ENCODE measurements at places on chromosomes 3 and 15.

DNA sequence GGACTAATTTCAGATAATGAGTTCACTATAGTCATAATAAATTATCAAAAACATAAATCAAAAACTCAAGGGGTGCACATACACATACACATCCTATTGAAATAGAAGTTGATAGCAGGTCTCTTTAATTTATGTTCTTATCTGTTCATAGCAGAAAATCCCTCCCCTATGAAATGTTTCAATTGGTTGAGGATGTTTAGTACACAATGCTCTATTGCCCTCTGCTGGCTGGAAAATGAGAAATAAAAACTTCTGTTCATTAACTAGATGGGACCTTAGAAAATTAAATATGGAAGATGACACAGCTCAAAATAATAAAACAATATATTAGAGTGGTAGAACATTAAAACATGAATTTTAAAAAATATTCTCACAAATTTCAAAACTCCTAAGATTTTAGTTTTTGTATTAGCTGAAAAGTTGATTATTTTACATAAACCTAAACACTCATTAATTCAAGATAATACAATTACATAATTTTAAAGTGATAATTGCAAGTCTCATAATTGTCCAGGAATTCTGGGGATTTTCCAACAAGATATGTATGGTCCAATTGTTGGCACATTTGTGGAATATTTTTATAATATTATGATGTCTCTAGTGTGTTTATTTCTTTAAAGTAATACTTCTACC, 735.0 kb downstream of the ROBO1 start:
- no peak for DNase-seq

- DNase-seq, result no peak
These were observed 50.2 kb downstream of the SMAD3 start for GRCh38 chr15:67115586-67115969.

DNA sequence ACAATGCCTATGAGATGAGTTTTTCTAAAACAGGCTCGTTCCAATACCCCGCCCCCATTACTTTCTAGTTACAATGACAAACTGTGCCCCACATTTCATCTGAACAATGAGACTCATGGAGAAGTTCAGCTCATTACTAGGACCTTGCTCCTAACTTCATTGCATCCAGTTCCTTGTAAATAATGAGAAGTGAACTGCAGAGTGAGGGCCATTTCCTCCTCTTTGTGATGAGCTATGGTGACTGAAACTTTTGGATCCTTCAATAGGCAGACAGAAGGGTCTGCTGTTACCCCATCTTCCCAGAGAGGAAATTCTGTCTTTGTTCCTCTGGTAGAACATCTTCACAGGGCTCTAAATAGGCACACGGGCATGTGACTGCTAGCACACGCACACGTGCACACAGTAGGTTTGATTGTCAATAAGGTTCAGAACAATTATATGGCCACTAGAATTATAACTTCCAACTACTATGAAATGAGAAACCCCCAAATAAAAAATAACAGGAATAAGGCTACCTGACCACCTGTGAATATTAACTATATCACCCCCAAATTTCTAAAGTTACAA, 51.8 kb downstream of the SERP1 start:
- DNase-seq, result no peak

DNA sequence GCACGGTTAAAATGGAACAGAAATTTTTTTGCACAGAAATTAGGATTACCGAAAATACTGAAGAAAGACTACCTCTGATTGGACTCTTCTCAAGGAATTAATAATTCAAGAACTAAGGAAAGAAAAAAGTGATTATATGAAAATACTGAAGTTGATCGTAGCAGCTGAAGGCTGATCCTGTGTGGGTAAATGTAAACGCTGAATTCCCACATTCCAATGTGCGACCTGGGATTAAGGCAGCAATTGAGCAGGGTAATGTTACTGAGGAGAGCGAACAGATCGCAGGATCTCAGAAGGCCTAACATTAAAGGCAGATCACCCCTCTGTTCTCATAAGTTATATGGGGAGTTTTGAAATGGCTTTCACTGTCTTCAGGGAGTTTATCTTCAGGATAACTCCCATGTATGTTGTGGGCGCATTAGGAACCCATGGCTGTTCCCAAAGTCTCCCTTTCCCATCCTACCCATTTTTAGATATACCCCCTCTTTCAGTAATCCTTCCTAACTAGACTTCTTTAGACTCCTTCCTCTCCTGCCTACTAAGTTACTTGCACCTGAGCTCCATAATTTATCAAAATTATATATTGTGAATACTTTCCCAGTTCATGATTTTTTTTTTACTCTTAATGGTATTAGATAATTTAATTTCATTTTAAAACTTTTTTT, 1.0 kb upstream of the UBL7 start:
- DNase-seq, result no peak

GRCh38 chr3:152672320-152672649, 162.6 kb upstream of the P2RY1 start:
- no peak for DNase-seq
